T-cell (primary cell): ENCODE measurements at places on chromosomes 2 and 18. TPM values are rescaled to one million over a fixed set of nuclear protein-coding genes. Genes with fewer than 3 reads are reported as not detected.
A peak's percentile ranks its signal among the peaks of the same experiment; 100 is the strongest.

- H3K4me1 ChIP-seq = no peaks in the 10 kb centered on the region
- H3K27me3 ChIP-seq = no peaks in the 10 kb centered on the region
- H3K4me3 ChIP-seq = no peak overlapping the region
These were observed 143.6 kb downstream of the PID1 start for GRCh38 chr2:229127471-229127870.

LOXHD1 gene
- total RNA-seq = 0.07 TPM

- no peaks in the 10 kb centered on the region for H3K36me3 ChIP-seq
- no peak overlapping the region for H3K4me3 ChIP-seq
- H3K27ac ChIP-seq = no peak overlapping the region
These were observed 109.1 kb downstream of the CDK15 start for GRCh38 chr2:201915446-201915845.

DNA sequence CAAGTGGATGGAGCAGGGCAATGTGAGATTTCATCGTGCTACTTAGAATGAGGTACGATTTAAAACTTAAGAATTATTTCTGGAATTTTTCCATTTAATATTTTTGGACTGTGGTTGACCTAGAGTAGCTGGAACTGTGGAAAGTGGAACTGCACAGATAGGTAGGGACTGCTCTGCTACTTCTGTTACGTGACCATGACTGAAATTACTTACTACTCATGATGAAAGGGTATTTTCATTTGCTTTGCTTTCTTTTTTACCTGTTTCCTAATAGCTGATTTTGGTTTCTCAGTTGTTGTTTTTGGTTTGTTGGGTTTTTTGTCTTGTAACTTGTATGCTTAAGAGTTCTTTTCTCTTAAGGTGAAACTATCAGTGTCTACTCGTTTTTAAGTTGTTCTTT lies 11.4 kb downstream of the UBE2E3 start:
- no peak overlapping the region for H3K27ac ChIP-seq
- no peak overlapping the region for H3K4me3 ChIP-seq
- peaks cover 3% of the 10 kb centered on the region for H3K36me3 ChIP-seq

DNA sequence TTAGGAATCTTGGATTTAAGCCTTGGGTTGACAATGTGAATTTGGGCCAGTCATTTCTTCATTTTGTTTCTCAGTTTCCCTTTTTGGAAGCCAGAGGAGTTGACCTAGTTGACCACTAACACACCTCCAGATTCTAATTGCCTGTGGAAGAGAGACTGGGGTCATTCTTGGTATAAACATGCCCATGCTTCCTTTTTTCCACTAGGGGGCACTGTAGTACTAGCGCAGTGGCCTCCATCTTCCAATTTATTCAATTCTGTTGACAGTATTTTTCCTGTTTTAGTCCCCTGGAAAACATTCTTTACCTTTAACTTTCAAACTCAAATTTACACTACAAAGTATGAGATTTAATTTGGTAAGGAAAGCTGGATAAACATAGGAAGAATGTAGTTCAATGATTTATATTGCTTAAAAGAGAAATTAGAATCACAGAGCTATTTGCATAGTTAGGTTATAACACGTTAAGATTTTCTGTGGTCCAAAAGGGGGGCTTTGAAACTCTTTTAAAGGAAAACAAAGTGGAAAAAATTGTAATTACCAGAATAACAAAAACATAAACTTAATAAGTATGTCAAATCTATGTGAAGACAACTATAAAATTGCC lies 57.5 kb upstream of the AGPS start:
- no peak for DNase-seq
- H3K36me3 ChIP-seq = no peaks in the 10 kb centered on the region
- no peak overlapping the region for H3K4me3 ChIP-seq
- H3K27me3 ChIP-seq = no peaks in the 10 kb centered on the region
- no peaks in the 10 kb centered on the region for H3K4me1 ChIP-seq

- peaks cover 8% of the 10 kb centered on the region for H3K4me1 ChIP-seq
- DNase-seq = no peak
- no peaks in the 10 kb centered on the region for H3K36me3 ChIP-seq
These were observed 26.1 kb downstream of the MPHOSPH10 start for GRCh38 chr2:71156573-71156972.

DNA sequence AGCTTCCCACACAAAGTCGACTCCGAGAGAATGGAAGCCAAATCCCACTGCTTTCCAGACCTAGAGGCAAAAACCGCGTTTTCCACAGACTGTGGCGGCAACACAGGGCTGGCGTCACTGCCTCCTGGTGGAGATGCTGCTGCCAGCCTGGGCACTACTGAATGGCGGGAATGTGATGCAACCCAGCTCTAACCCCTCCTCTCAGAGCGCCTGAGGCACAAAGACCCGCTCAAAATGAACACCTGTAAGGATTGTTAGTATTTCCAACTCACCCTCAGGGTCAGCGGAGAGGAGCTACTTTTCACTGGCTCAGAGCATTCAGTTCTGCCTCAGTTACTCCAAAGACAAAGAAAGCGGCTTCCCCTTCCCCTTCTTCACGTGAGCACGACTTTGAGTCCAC lies 548.0 kb upstream of the SALL3 start:
- no peaks in the 10 kb centered on the region for H3K4me1 ChIP-seq
- H3K36me3 ChIP-seq = no peaks in the 10 kb centered on the region
- no peak overlapping the region for H3K4me3 ChIP-seq
- H3K27me3 ChIP-seq = no peaks in the 10 kb centered on the region

ABCG5 gene
- not detected for total RNA-seq

STAT4 gene
- total RNA-seq = 140 TPM

NT5C1B gene
- not detected for total RNA-seq

DNA sequence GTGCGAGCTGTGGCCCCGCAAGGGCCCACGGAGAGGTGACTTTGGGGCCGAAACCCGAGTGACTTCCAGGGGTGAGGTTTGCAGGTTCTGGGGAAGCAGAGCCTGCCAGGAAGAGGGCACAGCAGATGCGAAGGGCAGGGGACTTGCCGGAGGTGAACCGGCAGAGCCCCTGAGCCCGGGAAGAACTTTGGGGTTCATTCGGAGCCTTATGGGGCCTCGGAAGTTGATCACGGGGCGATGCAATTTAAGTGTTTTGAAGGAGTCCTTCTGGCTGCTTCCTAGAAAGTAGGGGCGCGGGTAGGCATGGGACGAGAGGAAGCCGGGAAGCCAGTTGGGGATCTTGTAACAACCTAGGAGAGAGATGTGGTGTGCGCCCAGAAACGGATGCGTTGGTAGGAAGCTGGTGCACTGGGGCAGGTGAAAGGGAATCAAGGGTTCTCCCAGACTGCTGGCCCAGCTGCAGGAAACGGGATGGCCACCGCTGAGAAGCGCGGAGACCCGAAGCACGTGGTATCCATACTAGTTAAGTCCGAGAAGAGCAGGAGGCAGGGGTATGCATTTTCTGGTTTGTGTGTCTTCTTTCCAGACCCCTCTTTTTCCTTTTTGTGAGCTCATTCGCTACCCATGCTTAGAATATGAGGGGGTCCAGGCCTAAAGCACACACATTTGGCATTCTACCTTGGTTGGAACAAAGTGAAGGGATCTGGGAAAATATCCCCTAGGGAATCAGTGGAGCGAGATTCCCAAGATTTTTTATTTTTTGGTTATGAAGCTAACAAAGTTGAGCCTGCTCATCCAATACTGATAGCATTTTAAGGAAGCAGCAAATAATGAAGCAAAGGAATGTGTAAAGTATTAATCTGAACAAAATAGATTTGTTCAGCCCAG lies 758 bp downstream of the SCLY start:
- peaks cover 9% of the 10 kb centered on the region for H3K36me3 ChIP-seq
- peaks cover 7% of the 10 kb centered on the region for H3K27me3 ChIP-seq
- H3K4me3 ChIP-seq = peak overlapping the region; percentile 77
- H3K27ac ChIP-seq = peak overlapping the region; percentile 19
- DNase-seq = no peak
- H3K4me1 ChIP-seq = peaks cover 4% of the 10 kb centered on the region

DNA sequence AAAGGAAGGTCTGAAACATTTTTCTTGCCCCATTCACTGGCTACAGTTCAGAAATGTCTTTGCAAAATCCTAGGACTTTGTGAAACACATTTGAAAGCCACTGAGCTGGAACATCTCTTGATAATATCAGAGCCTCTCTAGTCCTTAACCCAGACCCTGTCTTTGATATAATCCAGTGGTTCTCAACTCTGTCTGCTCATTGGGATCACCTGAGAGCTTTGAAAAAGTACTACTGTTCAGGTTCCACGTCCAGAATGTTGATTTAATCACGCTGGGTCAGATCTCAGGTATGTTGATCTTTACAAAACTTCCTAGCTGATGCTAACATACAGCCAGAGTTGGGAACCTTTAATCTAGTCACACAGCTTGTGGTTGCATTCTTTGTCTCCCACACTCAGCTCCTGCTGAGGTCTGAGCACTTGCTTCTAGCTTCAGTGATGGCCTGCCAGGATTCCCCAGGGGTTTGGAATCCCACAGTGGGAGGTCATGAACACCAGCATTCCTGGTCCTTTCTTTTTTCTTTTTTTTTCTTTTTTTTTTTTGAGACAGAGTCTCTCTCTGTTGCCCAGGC lies 262.7 kb downstream of the SETBP1 start:
- no peaks in the 10 kb centered on the region for H3K27me3 ChIP-seq
- no peaks in the 10 kb centered on the region for H3K36me3 ChIP-seq
- H3K27ac ChIP-seq = no peak overlapping the region
- DNase-seq = no peak

DNA sequence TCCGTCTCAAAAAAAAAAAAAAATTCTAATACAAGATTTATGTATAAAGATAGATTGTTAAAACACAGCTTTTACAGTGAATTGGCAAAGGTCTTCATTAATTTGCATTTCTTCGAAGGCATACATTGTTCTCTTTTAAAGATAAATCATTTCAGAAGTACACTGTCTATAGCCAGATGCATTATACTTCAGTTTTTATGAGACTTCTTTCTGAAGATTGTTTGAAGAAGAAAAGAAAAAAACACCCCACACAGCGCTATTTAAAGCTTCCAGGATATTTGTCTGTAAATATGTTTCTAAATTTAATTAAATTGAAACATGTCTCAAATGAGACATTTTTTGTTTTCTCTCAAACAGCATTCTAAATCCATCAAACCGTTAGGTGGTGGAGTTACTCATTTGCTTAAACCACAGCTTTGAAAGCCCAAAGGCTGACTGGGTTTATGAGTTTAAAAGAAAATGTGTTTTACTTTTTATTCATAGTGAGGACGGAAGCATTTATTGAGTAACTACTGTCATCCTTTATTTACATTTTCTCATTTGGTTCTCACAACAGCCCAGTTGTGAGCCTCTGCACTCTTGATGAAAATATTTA lies 42.4 kb upstream of the C1GALT1C1L start:
- no peaks in the 10 kb centered on the region for H3K36me3 ChIP-seq
- DNase-seq = no peak
- no peaks in the 10 kb centered on the region for H3K27me3 ChIP-seq
- H3K27ac ChIP-seq = no peak overlapping the region

- H3K36me3 ChIP-seq = no peaks in the 10 kb centered on the region
- no peak for DNase-seq
- H3K27me3 ChIP-seq = peaks cover 5% of the 10 kb centered on the region
- no peaks in the 10 kb centered on the region for H3K4me1 ChIP-seq
These were observed 381.6 kb downstream of the SUCLG1 start for GRCh38 chr2:84077496-84077895.
